ENCODE measurements at places on chromosomes 2 and 18. TPM values are rescaled to one million over a fixed set of nuclear protein-coding genes. Genes with fewer than 3 reads are reported as not detected.
A peak's percentile ranks its signal among the peaks of the same experiment; 100 is the strongest.

- H3K36me3 ChIP-seq, result no peaks in the 10 kb centered on the region
- peaks cover 8% of the 10 kb centered on the region for H3K4me1 ChIP-seq
Observed at GRCh38 chr2:83972128-83972527, 487.0 kb downstream of the SUCLG1 start.

GRCh38 chr18:75220551-75221355, 10.2 kb downstream of the TSHZ1 start:
- H3K4me1 ChIP-seq, result peaks cover 14% of the 10 kb centered on the region
- DNase-seq, result no peak
- H3K27me3 ChIP-seq, result no peaks in the 10 kb centered on the region
- H3K4me3 ChIP-seq, result no peak overlapping the region
- H3K36me3 ChIP-seq, result no peaks in the 10 kb centered on the region

GRCh38 chr18:21955757-21956652, 213.4 kb upstream of the GATA6 start:
- no peak overlapping the region for H3K27ac ChIP-seq
- peak; percentile 86 for DNase-seq
- H3K4me3 ChIP-seq, result no peak overlapping the region
- H3K4me1 ChIP-seq, result no peaks in the 10 kb centered on the region

DNA sequence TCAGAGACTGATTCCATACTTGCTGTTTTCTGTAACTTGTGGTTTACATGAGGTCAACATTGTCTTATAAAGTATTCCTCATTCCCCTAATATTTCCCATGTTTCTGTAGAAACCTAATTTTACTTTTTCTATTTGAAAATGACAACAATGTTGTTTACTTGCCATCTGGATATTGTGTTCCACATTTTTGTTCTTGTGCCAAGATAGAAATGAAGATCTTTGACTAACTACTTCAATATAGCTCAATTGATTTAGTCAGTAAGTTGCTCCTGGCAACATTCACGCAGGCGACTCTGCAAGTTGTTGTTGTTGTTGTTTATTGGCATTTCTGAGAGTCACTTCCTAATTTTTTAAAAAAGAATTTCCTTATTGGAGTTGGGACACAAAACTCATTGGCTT, 69.5 kb downstream of the CAVIN2 start:
- H3K27ac ChIP-seq, result no peak overlapping the region
- H3K36me3 ChIP-seq, result no peaks in the 10 kb centered on the region
- H3K27me3 ChIP-seq, result no peaks in the 10 kb centered on the region
- DNase-seq, result no peak
- no peak overlapping the region for H3K4me3 ChIP-seq

DNA sequence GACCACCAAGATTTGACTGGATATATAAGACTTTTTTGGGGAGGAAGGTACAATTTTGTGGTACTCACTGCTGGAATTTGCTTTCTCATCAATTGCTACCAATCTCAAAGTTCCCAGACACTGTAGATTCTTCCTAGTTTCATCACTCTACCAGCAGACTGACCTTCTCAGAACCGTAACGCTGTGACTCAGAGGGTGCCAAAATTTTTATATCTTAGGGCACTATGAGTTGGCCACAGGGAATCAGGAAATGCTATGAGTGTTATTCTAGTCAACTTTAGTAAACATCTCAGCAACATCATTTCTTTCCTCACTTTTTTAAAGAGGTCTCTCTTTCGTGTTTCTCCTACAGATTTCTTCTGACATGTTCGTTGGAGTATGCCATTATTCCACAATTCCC, 499.0 kb downstream of the TMX3 start:
- no peak overlapping the region for H3K27ac ChIP-seq
- no peaks in the 10 kb centered on the region for H3K4me1 ChIP-seq
- no peaks in the 10 kb centered on the region for H3K36me3 ChIP-seq
- no peaks in the 10 kb centered on the region for H3K27me3 ChIP-seq
- no peak overlapping the region for H3K4me3 ChIP-seq

DNA sequence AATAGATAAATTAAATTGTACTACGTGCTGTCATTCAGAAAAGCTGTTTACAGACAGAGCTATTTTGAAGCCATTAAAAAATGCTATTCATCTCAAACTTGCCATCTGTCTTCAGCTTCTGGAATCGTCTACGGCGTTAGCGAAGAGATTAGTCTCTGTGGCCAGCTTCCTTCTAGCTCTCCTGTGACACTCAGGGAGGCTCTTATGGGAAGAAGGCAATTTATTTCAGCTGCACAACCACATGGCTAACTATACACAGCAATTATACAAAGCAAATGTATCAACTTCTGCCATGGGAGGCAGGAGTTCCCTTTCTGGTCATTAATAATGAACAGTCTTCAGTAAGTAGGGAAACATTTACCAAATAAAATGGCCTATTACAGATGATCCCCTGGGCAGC, 6.3 kb downstream of the CTAGE1 start:
- DNase-seq, result no peak
- no peaks in the 10 kb centered on the region for H3K4me1 ChIP-seq
- no peaks in the 10 kb centered on the region for H3K36me3 ChIP-seq
- no peak overlapping the region for H3K4me3 ChIP-seq
- no peaks in the 10 kb centered on the region for H3K27me3 ChIP-seq

DNA sequence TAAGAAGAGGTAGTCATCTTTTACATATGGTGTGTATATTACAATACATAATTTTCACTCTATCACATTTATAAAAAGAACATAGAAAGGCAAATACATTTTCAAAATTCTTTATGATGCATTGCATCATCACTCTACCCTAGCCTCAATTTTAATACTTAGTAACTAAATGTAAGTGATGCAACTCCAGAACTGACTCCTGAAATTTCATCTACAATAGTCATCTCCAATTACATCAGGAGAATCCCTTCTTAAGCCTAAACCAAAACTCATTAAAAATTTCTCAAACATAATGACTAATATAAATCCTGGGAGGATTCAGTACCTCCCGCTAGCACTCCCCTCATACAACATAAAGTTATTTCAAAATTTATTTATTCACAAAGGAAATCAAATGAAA, 15.9 kb downstream of the TMX3 start:
- DNase-seq, result no peak
- H3K27ac ChIP-seq, result no peak overlapping the region
- H3K4me1 ChIP-seq, result no peaks in the 10 kb centered on the region
- peaks cover 24% of the 10 kb centered on the region for H3K36me3 ChIP-seq

DNA sequence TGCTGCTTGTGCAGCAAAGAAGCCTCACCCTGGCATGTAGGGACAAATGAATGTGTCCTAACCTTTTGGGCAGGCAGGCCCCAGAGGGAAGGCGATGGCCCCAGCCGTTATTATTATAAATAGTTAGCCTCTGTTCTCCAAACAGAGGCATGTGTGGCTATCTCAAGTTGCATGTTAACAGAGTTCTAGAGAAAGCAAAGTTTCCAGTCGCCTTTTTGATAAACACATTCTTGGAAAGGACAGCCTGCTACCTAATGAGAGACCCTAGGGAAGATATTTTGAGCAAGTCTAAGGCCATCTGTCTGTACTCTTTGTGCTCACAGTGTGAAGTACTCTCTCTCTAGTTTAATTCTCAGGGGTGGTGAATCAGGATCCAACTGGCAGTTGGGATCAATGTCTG, 97.4 kb upstream of the FHL2 start:
- DNase-seq, result no peak
- no peaks in the 10 kb centered on the region for H3K27me3 ChIP-seq

GRCh38 chr2:39542523-39542922, 105.4 kb upstream of the MAP4K3 start:
- peaks cover 4% of the 10 kb centered on the region for H3K36me3 ChIP-seq
- no peak for DNase-seq
- H3K27ac ChIP-seq, result no peak overlapping the region
- no peak overlapping the region for H3K4me3 ChIP-seq

The TBC1D8 gene
- total RNA-seq, result 17.0 TPM

The STON1 gene
- total RNA-seq, result 0.86 TPM

DNA sequence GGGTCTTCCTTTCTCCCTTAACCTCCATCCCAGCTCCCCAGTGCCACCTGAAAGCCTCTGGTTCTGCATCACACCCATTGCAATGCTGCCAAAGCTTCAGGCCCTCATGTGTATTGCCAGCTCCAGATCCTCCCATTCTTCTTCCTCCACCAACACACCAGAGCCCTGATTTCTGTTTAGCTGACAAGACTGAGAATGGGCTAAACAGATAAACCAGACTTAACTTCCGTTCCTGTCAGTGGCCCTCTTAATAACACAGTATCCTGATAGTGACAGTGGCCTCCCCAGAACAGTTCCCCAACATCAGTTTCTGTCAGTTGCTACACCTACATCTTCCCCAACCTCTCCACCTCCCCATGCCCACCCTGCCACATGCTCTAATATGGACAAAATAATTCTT, 31.3 kb upstream of the C1D start:
- no peak for DNase-seq
- H3K27me3 ChIP-seq, result peaks cover 32% of the 10 kb centered on the region
- no peaks in the 10 kb centered on the region for H3K4me1 ChIP-seq
- H3K4me3 ChIP-seq, result no peak overlapping the region

DNA sequence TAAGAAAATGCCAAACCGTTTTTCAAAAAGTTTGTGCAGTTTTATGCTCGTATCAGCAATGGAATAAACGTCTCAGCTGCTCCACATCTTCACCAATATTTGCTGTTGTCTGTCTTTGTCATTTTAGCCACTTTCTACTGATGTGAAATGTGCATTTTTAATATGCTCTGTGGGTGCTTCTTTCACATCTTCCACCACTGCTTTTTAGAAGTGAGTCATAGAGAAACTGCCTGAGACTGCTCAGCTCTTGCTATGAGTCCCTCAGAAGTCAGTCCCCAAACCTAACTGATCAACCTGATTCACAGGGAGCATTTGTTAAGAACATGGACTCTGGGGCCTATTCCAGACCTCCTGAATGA, 41.0 kb upstream of the EPC2 start:
- H3K4me3 ChIP-seq, result no peak overlapping the region
- H3K27me3 ChIP-seq, result peaks cover 35% of the 10 kb centered on the region
- H3K36me3 ChIP-seq, result no peaks in the 10 kb centered on the region

The GPAT2 gene
- not detected for total RNA-seq

DNA sequence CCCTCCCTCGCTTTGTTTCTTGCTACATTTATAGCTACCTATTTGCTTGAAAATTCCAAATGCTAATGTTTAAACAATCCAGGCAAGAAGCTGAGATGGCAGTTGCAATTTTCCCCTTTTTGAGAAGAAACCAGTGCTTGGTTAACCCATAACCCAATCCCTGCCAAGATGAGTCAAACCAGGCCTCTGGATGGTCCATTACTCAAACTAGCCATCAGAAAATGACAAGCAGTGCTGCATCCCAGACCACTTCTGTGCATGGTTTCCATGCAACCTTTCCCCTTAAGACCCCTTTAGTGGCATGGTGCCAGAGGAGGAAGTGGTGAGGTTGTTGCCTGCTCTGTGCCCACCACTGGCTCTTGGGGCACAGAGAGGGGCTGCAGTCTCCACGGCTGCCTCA, 131.2 kb upstream of the RMP24 start:
- H3K27me3 ChIP-seq, result peaks cover 58% of the 10 kb centered on the region
- H3K27ac ChIP-seq, result no peak overlapping the region
- DNase-seq, result no peak
- H3K36me3 ChIP-seq, result no peaks in the 10 kb centered on the region
- H3K4me1 ChIP-seq, result no peaks in the 10 kb centered on the region
- H3K4me3 ChIP-seq, result no peak overlapping the region

The FARP2 gene
- 67.7 TPM for total RNA-seq

- peaks cover 6% of the 10 kb centered on the region for H3K36me3 ChIP-seq
- no peaks in the 10 kb centered on the region for H3K27me3 ChIP-seq
- peaks cover 26% of the 10 kb centered on the region for H3K4me1 ChIP-seq
- peak; percentile 8 for DNase-seq
- H3K27ac ChIP-seq, result no peak overlapping the region
- no peak overlapping the region for H3K4me3 ChIP-seq
Observed at GRCh38 chr18:54392543-54393023, 34.9 kb downstream of the C18orf54 start.

The CEBPZ gene
- 60.7 TPM for total RNA-seq

GRCh38 chr2:216302981-216303676, 69.2 kb downstream of the MARCHF4 start:
- no peak for DNase-seq
- no peaks in the 10 kb centered on the region for H3K36me3 ChIP-seq
- peaks cover 33% of the 10 kb centered on the region for H3K27me3 ChIP-seq
- no peak overlapping the region for H3K4me3 ChIP-seq
- H3K4me1 ChIP-seq, result no peaks in the 10 kb centered on the region

DNA sequence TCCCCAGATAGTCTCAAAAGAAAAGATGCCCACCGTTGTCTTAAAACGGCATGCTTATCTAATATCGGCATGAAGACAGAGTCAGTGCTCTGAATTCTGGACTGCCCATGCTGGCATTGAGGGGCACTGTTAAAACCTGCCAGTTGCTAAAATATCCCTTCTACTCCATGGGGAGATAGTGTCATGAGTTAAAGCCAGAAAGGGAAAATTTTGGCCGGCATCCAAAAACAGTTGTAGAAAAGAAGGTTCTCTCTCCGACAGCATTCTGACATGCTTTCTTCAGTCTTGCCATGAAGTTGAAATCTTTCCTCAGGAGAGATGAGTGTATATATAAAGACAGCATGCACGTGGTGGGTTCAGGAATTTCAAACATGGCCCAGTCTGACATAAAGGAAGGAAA, 401.3 kb upstream of the PIK3C3 start:
- no peak overlapping the region for H3K4me3 ChIP-seq
- H3K27me3 ChIP-seq, result no peaks in the 10 kb centered on the region
- no peaks in the 10 kb centered on the region for H3K36me3 ChIP-seq
- no peaks in the 10 kb centered on the region for H3K4me1 ChIP-seq
- H3K27ac ChIP-seq, result no peak overlapping the region

The ZNF236 gene
- 22.2 TPM for total RNA-seq

The LRATD1 gene
- total RNA-seq, result 14.2 TPM

- H3K4me3 ChIP-seq, result no peak overlapping the region
- H3K27ac ChIP-seq, result no peak overlapping the region
- no peak for DNase-seq
- no peaks in the 10 kb centered on the region for H3K4me1 ChIP-seq
Observed at GRCh38 chr2:29611850-29612249, 309.5 kb downstream of the ALK start.

The ARHGAP28 gene
- total RNA-seq, result not detected

The CYP1B1 gene
- 34.4 TPM for total RNA-seq

- H3K36me3 ChIP-seq, result no peaks in the 10 kb centered on the region
- H3K27ac ChIP-seq, result no peak overlapping the region
Observed at GRCh38 chr2:240121190-240121589, 14.9 kb downstream of the COPS9 start.

- no peak overlapping the region for H3K4me3 ChIP-seq
- DNase-seq, result no peak
- no peaks in the 10 kb centered on the region for H3K27me3 ChIP-seq
- H3K4me1 ChIP-seq, result peaks cover 12% of the 10 kb centered on the region
Observed at GRCh38 chr2:182428476-182428875, 1.6 kb upstream of the PDE1A start.

- no peak overlapping the region for H3K27ac ChIP-seq
- no peak overlapping the region for H3K4me3 ChIP-seq
- no peak for DNase-seq
- H3K27me3 ChIP-seq, result peaks cover 11% of the 10 kb centered on the region
- H3K4me1 ChIP-seq, result peaks cover 10% of the 10 kb centered on the region
Observed at GRCh38 chr18:57075716-57076400, 71.0 kb upstream of the BOD1L2 start.

GRCh38 chr2:3112131-3112530, 265.5 kb downstream of the EIPR1 start:
- H3K36me3 ChIP-seq, result no peaks in the 10 kb centered on the region
- H3K4me1 ChIP-seq, result no peaks in the 10 kb centered on the region
- DNase-seq, result no peak
- no peak overlapping the region for H3K27ac ChIP-seq
- no peaks in the 10 kb centered on the region for H3K27me3 ChIP-seq

The REG3G gene
- total RNA-seq, result not detected

GRCh38 chr18:3333721-3334386, 71.9 kb downstream of the MYL12B start:
- H3K27ac ChIP-seq, result no peak overlapping the region
- no peaks in the 10 kb centered on the region for H3K27me3 ChIP-seq
- H3K4me1 ChIP-seq, result peaks cover 8% of the 10 kb centered on the region
- no peaks in the 10 kb centered on the region for H3K36me3 ChIP-seq
- no peak overlapping the region for H3K4me3 ChIP-seq

The PPIG gene
- 58.3 TPM for total RNA-seq
